ENCODE measurements at places on chromosomes 13 and 19.
A peak's percentile ranks its signal among the peaks of the same experiment; 100 is the strongest.

DNA sequence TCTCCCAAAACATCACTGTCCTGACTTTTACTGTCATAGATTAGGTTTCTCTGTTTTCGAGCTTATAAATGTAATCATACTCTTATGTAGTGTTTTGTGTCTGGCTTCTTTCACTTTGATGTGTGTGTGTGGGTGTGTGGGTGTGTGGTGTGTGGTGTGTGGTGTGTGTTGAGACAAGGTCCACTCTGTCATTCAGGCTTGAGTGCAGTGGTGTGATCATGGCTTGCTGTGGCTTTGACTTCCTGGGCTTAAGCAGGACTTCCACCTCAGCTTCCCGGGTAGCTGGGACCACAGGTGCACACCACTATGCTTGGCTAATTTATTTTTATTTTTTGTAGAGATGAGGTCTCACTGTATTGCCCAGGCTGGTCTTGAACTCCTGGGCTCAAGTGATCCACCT is 59.6 kb downstream of the PDS5B start:
- no peak for DNase-seq

- DNase-seq, result no peak
These were observed 64.2 kb downstream of the CRYL1 start for GRCh38 chr13:20461481-20461859.

DNA sequence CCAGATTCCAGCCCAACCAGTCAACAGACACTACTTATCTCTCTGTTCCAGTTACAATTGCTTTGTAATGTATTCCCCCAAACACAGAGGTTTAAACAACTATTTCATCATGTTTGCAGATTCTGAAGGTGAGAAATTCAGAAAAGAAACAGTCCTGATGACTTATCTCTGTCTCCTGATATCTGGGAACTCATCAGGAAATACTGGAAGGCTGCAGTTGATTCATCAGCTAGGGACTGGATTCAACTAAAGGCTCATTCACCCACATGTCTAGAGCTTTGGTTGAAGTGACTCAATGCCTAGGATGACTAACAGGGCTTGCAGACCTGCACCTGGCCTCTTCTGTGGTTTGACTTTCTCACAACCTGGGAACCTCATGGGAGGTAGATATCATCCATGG is 56.6 kb upstream of the GPC6 start:
- no peak for DNase-seq

- no peak for DNase-seq
These were observed 51.3 kb downstream of the GPALPP1 start for GRCh38 chr13:45040622-45041021.

DNA sequence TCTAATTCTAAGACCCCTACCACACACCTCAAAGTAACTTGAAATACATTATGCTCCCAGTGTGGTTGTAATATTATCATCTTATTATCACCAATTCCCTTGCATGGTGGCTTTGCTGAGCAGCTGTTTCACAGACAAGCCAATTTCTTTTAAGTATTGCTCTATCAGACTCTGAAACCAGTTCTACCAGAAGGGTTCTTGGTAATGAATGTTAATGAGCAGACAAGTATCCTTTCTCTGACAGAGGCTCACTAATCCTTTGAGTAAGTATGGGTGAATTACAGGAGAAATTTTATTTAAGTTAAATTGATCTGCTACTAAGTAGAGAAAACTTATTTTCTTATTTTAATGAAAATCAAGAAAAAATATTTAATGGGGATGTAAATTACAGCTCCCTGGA is 326.0 kb downstream of the GPC6 start:
- no peak for DNase-seq

DNA sequence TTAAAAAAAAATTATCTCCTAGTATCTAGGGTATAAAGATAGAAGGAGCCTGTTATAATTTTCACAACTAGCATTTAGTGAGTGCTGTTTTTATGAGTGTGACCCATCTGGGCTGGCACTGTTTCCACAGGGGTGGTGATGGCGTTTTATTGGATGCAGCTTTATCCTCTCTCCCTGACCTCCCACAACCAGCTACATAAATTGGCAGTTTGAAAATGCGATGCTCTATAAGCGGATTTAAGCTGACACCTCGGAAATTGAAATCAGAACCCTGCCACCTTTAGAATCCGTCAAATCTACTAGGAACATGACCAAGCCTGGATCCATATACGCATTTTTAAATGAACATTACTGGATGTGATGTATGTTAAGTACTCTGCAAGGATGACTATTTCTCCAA is 44.9 kb downstream of the MYO16 start:
- no peak for DNase-seq

DNA sequence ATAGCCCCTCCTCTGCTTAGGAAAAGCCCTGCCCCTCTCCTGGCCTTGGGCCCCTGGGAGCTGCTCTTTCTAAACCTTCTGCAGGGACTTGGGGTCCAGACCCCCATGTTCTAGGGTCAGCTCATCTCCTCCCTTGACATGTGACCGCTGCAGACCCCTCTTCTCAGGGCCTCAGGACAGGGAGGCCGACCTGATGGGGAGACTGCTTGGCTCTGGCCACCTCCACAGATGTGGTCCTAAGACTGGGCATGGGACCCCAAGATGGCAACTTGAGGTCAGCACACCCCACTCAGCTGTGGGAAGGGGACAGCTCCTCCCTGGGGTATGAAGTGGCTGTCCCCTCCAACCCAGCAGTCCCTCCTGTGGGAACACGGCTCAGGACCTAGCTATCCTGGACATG is 3.9 kb upstream of the SIX5 start:
- peak; percentile 38 for DNase-seq

GRCh38 chr13:64278493-64278892 is 2862.8 kb upstream of the PCDH20 start:
- no peak for DNase-seq

DNA sequence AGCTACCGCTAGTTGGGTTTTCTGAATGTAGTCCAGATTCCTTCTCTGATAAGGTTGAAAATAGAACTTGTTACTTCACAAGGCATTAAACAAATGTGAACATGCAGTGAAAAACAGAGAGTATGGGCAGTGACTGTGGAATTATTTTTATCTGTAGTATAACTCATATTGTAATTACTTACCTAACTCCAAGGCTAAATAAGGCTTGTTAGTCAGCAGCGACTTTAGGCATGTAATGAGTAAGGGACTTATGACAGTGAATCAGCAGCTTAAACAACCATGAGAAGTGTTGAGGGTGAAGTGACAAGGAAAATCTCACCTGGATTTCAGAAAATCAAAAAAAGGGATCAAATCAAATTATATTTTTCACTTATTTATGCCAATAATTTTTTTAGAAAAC is 1719.5 kb upstream of the MIR17HG start:
- DNase-seq, result no peak

DNA sequence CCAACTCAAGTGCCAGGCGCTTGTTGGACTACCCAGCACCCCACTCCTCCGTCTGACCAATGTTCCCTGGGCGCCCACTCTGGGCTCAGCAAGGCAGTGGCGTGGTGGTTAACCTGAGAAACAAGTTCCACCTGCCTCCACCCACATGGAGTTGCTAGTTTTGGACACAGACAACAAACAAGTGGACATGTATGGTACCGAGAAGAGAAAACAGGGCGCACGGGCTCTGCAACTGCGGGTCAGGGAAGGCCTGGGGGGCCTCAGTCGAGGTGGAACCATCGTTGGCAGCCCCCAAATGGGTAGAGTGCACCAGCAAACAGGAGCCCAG is 2.5 kb downstream of the MIER2 start:
- no peak for DNase-seq

- no peak for DNase-seq
These were observed 591.9 kb downstream of the DACH1 start for GRCh38 chr13:71274923-71275608.

DNA sequence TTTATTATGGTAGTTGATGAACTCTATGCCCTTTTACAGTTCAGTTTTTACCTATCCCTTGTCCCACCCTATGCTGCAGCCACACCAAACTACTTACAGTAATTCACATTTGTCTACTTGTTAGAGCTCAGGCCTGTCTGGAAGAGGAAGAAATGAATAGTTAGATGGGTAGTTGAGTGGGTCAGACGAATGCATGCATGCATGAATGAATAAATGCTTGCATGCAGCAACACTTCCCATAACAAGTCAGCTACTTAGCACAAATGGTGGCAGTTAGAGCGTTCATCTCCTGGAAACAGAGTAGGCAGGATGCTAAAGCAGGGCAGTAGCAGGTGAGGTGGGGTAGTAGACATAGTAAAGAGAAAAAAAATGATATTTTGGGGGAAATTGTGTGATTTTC is 322.3 kb downstream of the NDFIP2 start:
- no peak for DNase-seq

DNA sequence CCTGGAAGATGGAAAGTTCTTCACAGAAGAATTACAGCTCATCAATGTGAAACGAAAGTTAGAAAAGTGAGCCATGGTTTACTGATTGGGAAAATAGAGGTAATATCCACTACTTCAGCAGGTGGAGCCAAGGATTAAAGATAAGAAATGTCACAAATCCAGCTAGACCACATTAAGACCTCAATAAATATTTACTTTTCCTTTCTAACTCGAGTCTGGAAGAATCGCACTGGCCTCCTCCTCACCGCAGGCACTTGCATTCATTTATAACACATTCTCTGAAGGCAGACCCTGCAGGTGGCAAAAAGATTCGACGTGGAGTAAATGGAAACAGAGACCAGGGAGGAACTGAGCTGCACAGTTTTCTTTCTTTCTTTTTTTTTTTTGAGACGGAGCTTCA is 7.4 kb downstream of the SLC35E1 start:
- DNase-seq, result no peak

- no peak for DNase-seq
These were observed 283.1 kb downstream of the DCT start for GRCh38 chr13:94196413-94196812.

GRCh38 chr13:93477238-93477637 is 250.6 kb downstream of the GPC6 start:
- DNase-seq, result no peak

GRCh38 chr19:7478173-7478842 is 10.5 kb downstream of the PEX11G start:
- DNase-seq, result no peak

DNA sequence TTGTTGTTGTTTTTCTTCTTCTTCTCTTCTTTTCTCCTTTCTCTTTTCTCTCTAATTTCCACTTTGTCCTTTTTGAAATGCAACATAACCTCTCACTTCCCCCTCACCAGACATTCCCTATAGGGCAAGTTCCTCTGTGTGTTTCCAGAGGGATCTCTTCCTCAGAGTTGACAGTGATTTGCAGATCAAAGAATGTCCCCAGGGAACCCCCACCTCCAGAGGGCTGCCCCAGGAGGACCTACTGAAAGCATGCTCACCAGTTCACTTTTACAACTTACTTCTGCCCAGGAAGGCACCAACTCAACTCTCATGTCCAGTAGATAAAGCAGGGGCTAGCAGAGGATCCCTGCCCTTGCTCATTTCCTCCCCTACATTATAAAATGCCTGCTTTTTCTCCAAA is 1648.0 kb downstream of the PCDH9 start:
- no peak for DNase-seq

DNA sequence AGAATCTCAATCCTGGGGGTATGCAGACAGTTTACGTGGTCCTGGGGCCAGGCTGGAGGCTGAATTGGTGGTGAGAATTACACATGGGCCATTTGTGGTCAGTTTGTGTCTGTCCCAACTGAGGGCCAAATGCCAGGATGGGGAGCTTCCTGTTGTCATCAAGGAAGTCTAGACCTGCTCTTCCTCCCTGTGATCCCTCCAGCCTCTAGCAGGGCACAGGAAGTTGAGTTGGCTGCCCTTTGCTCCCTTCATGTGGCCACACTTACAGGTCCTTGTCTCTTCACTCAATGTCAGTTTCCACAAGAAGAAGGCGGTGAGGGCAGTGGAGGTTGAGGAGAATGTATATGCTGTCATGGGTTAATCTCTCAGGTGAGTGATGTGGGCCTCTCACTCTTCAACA is 30.1 kb downstream of the SIGLEC7 start:
- no peak for DNase-seq

DNA sequence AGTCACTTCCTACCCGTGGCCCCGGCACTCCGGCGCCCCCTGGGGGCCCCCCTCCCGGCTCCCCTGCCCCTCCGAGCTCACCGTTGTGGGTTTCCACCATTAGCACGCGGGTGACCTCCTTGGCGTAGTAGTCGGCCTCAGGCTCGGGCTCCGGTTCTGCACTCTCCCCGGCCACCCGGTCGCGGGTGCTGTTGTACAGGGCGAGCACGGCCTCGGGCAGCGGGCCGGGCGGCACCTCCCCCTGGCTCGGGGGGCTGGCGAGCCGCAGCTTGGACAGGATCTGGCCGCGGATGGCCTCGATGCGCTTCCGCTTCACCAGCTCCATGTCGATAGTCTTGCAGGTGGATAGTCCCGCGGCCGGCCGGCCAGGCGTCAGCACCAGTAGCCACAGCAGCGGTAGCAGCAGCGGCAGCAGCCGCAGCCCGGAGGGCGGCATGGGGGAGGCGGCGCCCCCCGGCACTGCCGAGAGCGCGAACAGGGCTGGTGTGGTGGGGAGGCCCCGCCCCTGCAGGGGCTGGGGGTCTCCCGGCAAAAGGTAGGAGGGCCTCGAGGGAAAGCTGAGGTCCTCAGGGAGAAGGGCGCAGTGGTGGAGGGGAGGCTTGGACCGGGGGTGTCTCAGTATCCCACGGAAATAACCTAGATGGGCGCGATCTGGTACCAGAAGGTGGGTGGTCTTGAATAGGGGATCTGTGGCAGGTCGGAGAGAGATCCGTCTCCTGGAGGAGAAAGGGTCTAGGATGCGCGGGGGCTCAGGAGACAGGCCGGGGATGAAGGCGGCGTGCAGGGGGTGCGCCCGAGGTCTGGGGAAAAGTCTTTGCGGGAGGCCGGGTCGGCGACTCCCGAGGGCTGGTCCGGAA is 885 bp downstream of the TGFB1 start:
- peak; percentile 78 for DNase-seq

- peak; percentile 53 for DNase-seq
These were observed 565.1 kb downstream of the LIG4 start for GRCh38 chr13:107650081-107650701.

GRCh38 chr13:72864142-72865011 is 82.4 kb downstream of the PIBF1 start:
- no peak for DNase-seq

GRCh38 chr13:45336025-45336800 is 4.8 kb downstream of the TPT1 start:
- DNase-seq, result no peak

GRCh38 chr19:7918615-7919421 is 1.3 kb upstream of the SNAPC2 start:
- peak; percentile 45 for DNase-seq

GRCh38 chr19:5932146-5932545 is 18.1 kb downstream of the CAPS start:
- no peak for DNase-seq

DNA sequence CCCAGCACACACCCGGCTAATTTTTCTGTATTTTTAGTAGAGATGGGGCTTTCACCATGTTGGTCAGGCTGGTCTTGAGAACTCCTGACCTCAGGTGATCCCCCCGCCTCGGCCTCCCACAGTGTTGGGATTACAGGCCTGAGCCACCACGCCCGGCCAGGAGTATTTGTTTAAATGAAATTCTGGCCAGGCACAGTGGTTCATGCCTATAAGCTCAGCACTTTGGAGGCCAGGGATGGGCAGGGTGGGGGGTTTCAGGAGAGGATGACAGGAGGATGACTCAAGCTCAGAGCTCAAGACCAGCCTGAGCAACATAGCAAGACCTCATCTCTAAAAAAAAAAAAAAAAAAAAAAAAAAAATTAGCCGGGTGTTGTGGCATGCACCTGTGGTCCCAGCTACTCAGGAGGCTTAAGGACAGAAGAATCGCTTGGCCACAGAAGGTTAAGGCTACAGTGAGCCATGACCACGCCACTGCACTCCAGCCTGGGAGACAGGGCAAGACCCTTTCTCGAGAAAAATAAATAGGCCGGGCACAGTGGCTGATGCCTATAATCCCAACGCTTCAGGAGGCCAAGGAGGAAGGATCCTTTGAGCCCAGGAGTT is 8.2 kb upstream of the DHDH start:
- DNase-seq, result no peak

Measured in left colon (tissue), 2 donors.